ENCODE measurements at places on chromosomes 16 and 17.

- DNase-seq = no peak
Measured at GRCh38 chr17:28549236-28550132, 2.9 kb downstream of the UNC119 start.

DNA sequence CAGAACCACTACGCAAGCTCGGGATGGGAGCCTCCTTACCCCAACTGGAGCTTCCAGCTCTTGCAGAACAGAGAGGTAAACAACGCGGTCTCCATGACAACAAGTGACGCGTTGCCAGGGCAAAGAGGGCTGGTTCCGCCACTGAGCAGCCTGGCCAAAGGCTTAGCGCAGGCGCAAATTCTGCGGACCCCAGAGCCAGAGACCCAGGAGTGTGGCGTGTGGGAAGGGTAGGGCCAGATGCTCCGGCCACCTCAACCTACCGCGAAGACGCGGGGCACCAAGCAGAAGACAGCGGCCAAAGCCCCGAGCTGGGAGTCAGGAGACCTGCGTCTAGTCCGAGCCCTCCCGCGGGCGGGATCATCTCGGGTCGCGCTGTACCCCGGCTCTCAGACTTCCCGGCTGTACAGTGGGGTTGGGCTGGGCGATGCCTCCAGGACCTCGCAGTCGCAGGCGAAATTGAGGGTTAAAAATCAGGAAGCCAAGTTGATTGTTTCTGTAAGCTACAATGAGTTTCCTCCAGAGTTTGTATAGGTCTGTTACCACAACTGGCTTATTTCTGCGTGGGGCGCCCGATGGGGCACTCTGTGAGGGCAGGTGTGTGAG, at the start of gene TEKT1:
TEKT1 (minus strand) TSS at position 69 of the 603 bp plus-strand sequence. CDS start 1,353 bp downstream, outside the sequence.
- no peak for DNase-seq

GRCh38 chr16:73771196-73772064, 525.2 kb upstream of the PSMD7 start:
- DNase-seq = no peak

GRCh38 chr17:15431196-15431595, 36.2 kb downstream of the CDRT4 start:
- no peak for DNase-seq

GRCh38 chr17:29617125-29617480, 5.6 kb downstream of the CORO6 start:
- DNase-seq = peak; percentile 73

DNA sequence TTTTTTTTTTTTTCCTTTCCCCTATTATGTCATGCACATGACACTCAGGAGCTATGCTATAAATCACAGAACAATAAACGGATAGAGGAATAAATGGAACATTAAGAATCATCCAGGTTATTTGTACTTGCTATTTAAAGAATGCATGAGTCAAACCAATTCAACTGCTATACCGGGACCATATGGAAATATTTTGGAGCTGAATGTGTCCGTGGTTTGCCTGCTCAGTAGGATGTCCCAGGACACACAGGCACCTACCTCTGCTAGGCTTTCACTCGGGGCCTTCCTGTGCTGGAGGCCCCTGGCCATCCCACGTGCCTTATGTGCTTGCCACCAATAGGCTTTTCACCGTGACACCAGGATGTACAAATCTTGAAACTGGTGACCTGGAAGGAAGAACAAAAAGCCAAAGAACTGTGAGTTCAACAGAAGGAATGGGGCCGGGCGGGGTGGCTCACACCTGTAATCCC, 15.3 kb upstream of the SEC14L1 start:
- DNase-seq = no peak

- DNase-seq = no peak
Measured at GRCh38 chr17:31388770-31389656, 2.5 kb upstream of the RAB11FIP4 start.

GRCh38 chr16:4321286-4322120, 5.6 kb downstream of the GLIS2 start:
- DNase-seq = no peak

- no peak for DNase-seq
Measured at GRCh38 chr17:66398059-66398458, 95.6 kb downstream of the PRKCA start.

- DNase-seq = no peak
Measured at GRCh38 chr16:66918803-66919568, at the start of gene CDH16. Gene CDH16 (minus strand): TSS chr16:66918885. CDS start chr16:66918065, 820 bp downstream.

DNA sequence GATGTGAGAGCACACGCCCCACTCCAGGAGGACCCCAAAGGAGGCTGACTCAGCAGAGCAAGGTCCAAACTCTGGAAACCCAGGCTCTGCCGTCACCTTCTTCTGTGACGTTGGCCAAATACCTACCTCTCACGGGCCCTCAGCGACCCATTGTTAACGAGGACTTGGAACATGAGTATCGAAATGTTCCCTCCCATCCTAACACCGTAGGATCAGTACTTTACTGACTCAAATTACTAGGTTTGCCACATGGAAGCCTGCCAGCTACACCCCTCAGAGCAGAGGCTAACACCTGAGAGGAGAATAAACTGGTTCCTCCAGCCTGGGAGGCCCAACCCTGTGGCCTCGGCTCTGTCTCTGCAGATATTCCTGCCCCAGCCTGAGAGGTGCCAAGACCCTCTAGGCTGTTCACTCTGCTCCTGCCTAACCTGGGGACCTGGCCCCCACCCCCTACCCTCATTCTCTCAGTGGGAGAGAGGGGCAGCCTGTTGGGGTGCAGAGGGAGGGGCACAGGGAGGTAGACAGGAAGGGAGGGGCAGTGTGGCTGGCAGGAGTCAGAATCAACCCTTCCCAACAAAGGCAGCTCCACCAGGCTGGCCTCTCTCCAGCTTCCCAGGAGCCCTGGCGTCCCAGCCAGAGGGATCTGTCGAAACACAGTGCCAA, 4.4 kb downstream of the PITPNM3 start:
- DNase-seq = no peak

- no peak for DNase-seq
Measured at GRCh38 chr16:22871861-22872260, 57.9 kb downstream of the HS3ST2 start.

DNA sequence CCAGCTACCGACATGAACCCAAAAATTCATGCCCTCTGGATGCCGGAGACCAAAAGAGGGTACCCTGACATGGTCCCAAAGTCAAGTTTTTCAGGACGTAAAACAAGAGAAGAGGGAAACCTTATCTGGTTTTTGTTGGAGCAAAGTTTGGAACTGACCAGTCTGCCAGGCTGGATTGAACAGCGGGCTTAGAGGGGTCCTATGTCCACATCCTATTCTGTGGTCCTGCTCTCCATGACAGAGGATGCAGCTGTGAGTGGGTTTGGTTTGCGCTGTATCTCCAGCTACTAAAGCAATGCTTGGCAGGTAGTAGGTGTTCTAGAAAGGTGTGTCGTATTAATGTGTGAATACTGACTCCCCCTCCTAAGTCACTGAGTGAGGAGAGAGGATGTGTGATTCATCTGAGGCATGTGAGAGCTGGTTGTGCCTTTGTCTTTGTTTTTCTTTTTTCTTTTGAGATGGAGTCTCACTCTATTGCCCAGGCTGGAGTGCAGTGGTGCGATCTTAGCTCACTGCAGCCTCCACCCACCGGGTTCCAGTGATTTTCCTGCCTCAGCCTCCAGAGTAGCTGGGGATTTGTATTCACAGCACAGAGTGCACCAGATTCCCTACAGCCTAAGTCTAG, 31.0 kb downstream of the PMM2 start:
- DNase-seq = no peak

GRCh38 chr17:31570231-31570630, 178.8 kb downstream of the RAB11FIP4 start:
- DNase-seq = no peak

- no peak for DNase-seq
Measured at GRCh38 chr17:57463103-57463885, 207.0 kb downstream of the MSI2 start.

DNA sequence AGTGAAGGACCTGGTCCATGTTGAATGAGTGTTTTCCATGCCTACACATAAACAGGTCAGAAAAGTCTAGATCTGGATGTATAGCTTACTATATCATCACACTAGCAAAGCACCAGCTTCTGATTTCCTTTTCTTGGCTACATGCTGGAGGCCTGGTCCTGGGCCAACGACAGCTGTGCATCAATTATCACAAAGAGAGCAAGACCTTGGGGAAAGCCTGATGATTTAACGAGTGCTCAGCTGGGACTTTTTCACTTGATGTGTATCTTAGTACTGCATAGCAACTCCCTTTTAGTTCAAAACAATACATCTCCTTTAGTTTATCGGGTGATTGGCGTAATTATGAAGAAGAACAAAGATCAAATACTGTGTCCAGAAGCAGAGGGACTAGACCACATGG, 358.2 kb downstream of the KIF2B start:
- no peak for DNase-seq

GRCh38 chr16:89187770-89188392, 12.5 kb downstream of the SLC22A31 start:
- DNase-seq = no peak

- no peak for DNase-seq
Measured at GRCh38 chr17:68302066-68302564, 10.8 kb downstream of the ARSG start.

DNA sequence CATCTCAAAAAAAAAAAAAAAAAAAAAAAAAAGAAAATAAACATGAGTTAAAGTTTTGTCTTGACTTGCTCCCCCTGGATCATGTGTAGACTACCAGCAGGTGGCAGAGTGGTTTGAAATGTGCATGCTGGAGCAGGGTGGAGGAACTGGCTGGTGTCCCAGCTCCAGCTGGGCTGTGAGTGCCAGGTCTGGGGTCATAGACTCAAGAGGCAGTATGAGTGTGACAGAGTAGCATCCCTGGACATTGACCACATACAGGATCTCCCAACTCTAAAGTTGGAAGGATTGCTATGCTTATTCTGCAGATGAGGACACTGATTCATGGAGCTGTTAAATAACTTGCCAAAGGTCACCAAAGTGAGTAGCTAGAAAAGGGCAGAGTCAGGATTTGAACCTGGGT, 198.0 kb upstream of the MPHOSPH6 start:
- no peak for DNase-seq

- DNase-seq = no peak
Measured at GRCh38 chr16:75195811-75196790, 10.9 kb downstream of the CTRB2 start.
